ENCODE measurements at places on chromosomes 12 and 14.

DNA sequence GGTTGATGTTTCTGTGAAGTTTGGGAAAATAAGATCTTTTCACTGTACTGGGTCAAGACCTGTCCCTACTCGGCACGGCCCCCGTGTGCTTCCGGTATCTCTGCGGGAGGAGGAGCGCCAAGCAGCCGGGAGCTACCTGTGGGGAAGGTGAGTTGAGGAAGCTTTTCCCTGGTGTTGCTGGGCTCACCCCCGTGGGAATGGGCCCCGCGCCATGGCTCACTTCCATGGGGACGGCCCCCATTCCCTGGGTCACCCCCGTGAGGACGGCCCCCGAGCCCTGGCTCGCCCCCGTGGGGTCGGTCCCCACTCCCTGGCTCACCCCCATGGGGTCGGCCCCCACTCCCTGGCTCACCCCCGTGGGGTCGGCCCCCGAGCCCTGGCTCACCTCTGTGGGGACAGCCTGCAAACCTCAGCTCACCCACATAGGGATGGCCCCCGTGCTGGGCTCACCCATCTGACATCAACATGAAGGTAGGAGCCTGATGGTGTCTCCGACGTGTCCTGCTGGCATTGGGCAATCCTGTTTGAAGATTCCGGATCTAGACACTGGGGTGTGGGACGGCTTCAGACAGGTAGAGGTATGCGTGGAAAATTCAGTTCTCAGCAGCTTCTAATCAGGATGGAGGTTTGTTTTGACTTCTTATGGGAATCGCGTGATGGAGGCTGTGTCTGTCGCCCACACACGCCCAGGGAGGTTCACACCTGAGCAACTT lies 9.1 kb downstream of the LRCOL1 start:
- no peak for DNase-seq

DNA sequence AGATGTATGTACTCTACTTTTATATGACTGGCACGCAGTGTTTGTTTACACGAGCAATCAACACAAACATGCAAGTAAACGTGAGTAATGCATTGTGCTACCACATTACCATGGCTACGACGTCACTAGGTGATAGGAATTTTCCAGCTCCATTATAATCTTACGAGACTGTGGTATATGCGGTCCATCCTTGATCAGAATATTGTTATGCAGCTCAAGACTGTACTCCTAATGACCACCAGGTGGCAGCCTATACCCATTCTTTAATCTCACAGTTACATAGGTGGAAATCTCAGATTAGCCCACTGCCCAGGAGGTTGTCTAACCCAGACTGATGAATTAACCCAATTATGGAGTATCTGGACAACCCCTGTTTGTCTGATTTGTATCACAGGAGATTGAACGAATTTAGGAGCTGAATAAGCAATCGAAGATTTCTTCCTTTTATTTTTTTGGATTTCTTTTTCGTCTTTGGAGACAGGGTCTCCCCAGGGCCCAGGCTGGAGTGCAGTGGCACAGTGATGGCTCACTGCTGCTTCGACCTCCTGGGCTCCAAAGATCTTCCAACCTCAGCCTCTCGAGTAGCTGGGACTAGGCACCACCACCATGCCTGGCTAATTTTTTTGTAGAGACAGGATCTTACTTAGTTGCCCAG lies 8.7 kb upstream of the TESPA1 start:
- peak; percentile 67 for DNase-seq

- no peak for DNase-seq
Measured at GRCh38 chr12:122984612-122985337, 4.3 kb downstream of the ARL6IP4 start.

- no peak for DNase-seq
Measured at GRCh38 chr12:20452496-20453010, 84.2 kb downstream of the PDE3A start.

DNA sequence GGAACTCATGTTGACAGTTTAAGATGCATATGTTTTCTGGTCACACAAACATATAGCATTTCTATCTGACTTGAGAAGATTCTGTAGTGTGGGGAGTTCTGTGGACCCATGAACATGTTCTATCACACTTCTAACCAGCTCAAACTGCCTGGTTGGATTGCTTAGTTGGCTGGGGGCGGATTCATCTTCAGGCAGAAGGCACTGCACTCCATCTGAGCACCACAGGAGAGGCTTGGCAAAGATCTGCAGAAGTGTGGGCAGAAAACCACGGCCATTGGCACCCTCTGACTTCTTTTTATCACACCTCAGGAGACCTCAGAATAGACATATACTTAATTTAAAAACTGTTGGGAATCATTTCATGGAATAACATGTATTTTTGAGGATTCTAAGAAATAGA lies 68.5 kb downstream of the LIN7A start:
- no peak for DNase-seq

GRCh38 chr12:25155022-25155576 lies 39.9 kb downstream of the DNAI7 start:
- peak; percentile 53 for DNase-seq

DNA sequence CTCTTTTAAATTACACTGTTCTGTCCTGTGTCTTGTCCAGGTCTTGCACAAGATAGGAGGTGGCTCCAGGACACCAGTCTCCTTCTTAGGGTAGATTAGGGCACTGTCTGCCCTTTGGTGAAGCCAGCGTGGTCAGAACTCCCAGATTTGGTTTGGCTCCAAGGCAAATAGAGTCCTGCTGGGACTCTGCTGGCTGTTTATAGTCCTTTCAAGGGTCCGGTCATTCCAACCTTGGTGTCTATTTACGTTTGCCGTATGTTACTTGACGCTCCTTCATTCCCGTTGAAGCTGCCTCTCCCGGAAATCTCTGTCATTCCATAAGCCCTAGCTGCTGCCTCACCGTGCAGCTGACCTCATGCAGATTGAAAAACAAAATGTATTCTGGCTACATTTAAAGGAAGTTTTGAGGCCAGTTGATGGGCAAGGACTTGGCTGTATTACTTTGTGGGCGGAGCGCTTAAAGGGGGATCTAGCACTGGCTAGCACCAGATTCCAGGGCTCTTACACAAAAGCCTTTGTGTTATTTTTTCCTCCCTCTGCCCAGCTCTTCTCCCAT lies 180.6 kb downstream of the AKAP6 start:
- no peak for DNase-seq

GRCh38 chr14:52078095-52078531 lies 9.3 kb upstream of the NID2 start:
- no peak for DNase-seq

DNA sequence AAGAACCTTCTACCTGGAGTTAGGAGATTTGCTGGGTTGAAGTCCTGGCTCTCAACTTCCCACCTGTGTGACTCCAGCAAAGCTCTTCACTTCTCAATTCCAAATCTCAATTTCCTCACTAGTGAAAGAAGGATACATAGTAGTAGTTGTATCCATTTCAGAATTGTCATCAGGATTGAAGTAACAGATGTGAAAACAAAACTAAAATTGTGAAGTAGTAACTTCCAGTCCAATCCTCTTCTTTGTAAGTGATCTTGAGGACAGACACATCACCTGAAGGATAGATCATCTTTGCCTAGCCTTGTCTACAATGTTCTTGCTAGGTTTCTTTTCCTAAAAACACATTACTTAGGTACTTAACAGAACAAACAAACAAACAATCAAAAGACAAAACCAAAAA lies 1.2 kb upstream of the LRRK2 start:
- no peak for DNase-seq

GRCh38 chr12:46160981-46161690 lies 107.7 kb downstream of the SLC38A1 start:
- DNase-seq, result no peak

- peak; percentile 73 for DNase-seq
Measured at GRCh38 chr14:67426983-67427606, 15.1 kb upstream of the PLEK2 start.

DNA sequence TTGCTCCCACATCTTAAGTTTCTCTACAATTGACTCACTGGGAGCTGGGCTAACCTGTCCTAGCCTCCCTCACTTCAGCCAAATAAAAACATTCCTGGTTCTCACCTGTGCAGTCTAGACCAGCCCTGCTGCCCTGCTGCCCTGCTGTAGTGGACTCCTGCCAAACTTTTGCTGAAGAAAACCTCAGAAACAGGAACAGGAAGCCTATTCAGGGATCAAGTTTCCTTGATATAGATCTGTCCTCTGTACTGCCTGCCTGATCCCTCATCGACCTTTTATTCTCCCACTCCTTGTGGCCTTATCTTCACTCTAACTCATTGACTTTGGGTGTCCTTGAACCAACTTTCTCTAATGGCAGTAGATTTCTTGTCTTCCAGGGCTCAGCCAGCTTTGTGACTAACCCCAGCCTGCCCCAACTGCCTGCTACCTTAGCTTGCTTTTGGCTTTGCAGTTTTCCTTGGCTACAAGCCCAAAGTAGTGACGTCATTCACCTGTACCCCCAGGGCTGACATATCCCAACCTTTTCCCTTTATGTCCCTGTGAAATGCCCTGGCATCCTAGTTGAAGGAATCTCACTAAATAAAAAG lies 234.8 kb downstream of the DUSP6 start:
- no peak for DNase-seq

GRCh38 chr14:95697764-95698163 lies 11.5 kb downstream of the TCL1B start:
- DNase-seq, result no peak

DNA sequence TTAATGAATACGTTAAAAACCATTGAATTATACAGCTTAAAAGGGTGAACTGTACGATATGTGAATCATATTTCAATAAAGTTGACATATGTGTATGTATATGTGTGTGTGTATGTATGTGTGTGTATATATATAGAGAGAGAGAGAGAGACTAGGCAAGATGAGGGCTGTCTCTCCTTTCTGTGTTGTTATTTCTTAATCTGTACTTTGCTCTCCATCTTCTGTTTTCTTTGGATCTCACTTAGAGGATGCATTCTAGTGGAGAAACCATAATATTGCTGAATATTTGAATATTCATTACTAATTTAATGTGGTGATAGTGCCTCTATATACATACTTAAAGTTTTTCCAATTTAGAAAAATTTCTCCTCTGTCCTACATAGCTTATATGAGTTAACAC lies 50.5 kb downstream of the PCNX1 start:
- DNase-seq, result no peak

DNA sequence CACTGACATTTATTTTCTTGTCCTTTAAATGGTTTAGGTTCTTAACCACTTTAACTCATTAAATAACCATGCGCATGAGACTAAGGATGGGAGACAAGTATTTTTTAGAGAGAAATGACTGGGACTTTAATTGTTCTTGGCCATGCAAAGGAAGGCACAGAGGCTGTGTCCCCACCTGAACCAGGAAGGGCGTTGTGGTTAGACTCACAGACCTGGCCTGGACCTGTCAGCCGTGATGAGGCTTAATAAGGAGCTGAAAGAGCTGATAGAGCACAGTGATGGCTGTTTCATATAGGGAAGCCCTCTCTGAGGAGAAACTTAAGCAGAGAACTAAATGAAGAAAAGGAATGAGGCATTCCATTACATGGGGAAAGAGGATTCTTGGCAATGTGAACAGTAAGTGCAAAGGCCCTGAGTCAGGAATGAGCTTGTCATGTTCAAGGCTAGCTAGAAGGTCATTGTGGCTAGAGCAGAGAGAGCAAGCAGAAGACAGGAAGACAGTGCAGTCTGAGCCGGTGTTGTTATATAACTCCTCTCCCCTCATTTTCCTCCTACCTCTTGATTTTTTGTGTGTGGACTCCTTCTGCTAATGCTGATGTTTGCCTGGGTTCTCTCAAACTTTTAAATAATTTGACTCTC lies 74.4 kb upstream of the ANO4 start:
- no peak for DNase-seq

- no peak for DNase-seq
Measured at GRCh38 chr12:59067083-59067482, 146.8 kb upstream of the LRIG3 start.

- no peak for DNase-seq
Measured at GRCh38 chr14:65117769-65118745, 15.7 kb upstream of the MAX start.

GRCh38 chr12:39116861-39117260 lies 211.5 kb upstream of the CPNE8 start:
- DNase-seq, result no peak

DNA sequence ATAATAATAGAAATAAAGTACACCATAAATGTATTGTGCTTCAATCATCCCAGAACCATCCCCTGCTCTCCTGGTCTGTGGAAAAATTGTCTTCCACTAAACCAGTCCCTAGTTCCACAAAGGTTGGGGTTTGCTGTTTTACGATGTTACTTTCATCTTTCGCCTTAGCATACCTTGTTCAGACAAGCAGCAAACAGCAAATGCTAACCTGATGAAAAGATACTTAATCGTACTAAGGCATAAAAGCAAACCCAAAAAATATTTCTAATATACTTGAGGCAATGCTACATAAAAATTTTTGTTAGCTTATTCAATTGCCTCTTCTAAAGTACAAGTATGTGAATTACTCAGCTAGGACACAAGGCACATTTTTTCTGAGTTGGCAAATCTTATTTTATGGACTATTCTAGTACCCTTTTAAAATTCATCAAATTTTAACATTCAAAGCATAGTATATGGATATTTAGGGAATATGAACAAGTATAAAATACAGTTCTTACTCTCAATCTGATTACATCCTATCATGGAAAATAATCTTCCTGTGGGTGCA lies 97.1 kb upstream of the PLEKHG7 start:
- DNase-seq, result no peak

DNA sequence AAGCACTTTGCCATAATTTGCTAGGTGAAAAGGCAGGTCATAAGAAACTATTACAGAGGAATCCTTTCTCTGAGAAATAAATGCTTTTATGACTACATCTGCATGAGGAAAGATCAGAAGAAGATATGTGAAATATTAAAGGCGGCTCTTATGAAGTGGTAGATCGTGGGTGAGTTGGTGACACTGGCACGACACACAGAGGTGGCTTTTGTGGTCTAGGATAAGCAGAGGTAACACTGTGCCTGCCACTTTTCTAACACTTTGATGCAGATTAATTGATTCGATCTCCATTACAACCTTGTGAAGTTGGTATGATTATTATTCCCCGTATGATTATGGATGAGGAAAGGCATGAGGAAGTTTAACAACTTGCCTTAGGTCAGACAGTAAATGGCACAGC lies 60.0 kb upstream of the ELK3 start:
- no peak for DNase-seq

DNA sequence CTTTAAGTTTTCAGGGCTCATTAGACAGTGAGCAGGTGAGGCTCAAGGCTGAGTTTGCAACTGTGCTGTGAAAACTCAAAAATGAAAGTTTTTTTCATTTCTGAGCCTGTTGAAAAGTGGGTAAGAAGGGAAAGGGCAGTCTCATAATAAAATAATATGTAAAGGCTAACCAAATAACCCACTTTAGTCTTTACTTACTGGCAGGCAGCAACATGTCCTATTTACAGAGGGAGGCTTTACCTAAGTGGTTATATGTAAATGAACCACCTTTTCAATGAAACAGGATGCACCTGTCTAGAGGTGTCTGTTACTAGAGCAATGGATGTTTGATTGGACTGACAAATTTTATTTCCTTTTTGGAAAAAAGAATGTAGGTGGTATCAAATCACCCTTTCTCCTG lies 158.0 kb downstream of the ETV6 start:
- no peak for DNase-seq

- no peak for DNase-seq
Measured at GRCh38 chr14:66139432-66139831, 346.7 kb upstream of the CCDC196 start.

DNA sequence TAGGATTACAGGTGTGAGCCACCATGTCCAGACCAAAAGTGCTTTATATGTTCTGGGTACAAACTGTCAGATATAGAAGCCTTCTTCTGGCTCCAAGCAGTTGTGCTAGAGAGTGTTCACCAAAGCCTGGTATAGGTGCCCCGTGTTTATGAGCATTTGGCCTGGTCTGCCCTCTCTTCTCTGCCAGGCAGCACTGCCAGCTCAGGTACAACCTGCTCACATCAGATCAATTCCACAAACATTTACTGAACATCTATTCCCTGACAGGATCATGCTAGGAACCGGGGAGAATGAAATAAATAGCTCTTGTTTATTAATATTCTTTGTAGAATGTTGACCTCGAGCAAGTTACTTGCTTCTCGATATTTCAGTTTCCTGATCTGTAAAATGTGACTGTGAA lies 20.0 kb upstream of the SOCS2 start:
- no peak for DNase-seq
